Activated CD4-positive, alpha-beta T cell treated with anti-CD3 and anti-CD28 coated beads for 36 hours (primary cell): ENCODE measurements at places on chromosomes 3 and 15. TPM values are rescaled to one million over a fixed set of nuclear protein-coding genes. Genes with fewer than 3 reads are reported as not detected.
A peak's percentile ranks its signal among the peaks of the same experiment; 100 is the strongest.

Gene CYP19A1
- total RNA-seq = not detected

Gene GPR160
- total RNA-seq = 9.4 TPM

Gene MYL3
- not detected for total RNA-seq

DNA sequence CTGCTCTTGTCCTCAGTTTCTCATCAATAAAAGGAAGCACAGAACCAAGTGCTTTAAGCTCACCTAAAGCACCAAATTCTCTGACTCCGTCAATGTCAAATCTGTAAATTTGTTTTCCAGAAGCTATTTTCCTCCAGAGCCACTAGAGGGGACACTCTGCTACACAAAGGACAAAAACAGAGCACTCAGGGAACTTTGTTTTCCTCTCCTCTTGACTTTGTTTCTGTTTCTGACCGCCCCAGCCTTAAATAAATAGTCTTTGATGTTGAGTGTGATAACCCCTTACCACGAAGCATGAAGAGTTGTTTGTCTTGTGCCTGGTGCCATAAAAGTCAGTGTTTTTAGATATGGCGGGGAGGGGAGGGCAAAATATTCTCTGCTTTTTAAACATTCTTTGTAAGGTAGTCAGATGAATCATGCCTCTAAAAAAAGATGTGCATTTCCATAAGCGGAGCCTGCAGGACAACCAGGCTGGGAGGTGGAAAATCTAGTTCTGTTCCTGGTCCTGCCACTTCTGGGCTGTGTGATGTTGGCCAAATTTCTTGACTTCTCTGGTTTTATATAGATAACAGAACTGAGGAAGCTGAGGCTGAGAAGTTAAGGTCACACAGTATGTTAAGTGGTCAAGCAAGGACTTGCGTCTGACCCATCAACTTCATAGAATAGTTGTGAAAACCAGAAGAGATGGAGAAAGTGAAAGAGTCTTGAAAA is 7.3 kb upstream of the ZBTB38 start:
- no peak for DNase-seq

DNA sequence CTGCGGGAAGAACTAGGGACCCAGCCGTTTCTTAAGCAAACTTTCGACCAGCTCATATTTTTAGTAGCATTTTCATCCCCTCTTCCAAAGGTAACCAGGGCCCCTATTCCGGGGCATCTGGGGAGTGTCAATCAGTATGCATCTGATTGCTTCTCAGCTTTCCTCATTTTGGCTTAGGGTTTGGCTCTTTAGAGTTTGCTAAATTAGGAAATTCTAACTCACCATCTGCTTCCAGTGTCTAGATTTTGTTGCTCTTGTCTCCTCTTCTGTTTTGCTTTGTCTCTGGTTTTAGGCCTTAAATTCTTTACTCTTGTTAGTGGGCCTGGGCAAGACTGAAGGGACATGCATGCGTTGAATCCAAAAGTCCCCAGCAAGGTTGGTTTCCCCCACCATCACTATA is 9.6 kb upstream of the ABTB1 start:
- DNase-seq = no peak

DNA sequence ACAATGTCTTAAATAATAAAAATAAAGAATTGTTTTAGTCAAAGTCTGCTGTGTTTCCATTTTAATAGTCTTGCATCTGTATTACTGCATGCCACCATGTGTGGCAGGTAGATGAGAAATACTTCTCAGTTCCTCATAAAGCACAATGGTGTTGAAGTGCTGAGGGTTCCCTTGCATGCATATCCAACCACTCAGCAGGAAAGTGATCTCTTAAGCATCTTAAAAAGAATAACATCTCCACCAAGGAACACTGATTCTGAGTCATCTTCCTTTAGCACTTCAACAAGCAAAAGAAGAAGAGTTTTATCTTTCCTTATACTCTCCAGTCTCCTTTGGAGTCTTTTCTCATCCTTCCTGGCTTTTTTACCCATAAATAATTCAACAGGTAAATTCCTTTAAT is 602.0 kb downstream of the TBL1XR1 start:
- DNase-seq = no peak

DNA sequence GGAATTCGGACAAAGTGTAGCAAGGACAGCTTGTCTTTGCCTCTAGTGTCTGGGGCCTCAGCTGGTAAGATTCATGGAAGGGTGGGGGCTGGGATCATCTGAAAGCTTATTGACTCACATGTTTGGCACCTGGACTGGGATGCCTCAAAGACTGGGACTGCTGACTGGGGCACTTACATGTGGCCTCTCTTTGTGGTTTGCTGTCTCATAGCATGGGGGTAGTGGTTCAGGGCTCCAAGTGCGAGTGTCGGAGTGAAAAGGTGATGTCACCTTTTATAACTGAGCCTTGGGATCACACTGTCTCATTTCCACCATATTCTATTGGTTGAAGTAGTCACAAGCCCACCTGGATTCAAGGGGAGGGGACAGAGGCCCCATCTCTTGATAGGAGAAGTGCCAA is 6.8 kb downstream of the MFSD1 start:
- DNase-seq = peak; percentile 44

- no peak for DNase-seq
Observed at GRCh38 chr15:96891046-96891445, 560.5 kb downstream of the NR2F2 start.

GRCh38 chr3:123678108-123678511 is 93.3 kb upstream of the HACD2 start:
- DNase-seq = no peak

- no peak for DNase-seq
Observed at GRCh38 chr3:37125195-37126073, 48.9 kb downstream of the LRRFIP2 start.
